ENCODE measurements at places on chromosomes 4 and X.

- DNase-seq: no peak
These were observed 640.7 kb downstream of the BCOR start for GRCh38 chrX:39456894-39457604.

- DNase-seq: peak; percentile 44
These were observed 667.6 kb downstream of the PCDH18 start for GRCh38 chr4:136864604-136865185.

- DNase-seq: no peak
These were observed 29.0 kb upstream of the MSANTD1 start for GRCh38 chr4:3219761-3220475.

DNA sequence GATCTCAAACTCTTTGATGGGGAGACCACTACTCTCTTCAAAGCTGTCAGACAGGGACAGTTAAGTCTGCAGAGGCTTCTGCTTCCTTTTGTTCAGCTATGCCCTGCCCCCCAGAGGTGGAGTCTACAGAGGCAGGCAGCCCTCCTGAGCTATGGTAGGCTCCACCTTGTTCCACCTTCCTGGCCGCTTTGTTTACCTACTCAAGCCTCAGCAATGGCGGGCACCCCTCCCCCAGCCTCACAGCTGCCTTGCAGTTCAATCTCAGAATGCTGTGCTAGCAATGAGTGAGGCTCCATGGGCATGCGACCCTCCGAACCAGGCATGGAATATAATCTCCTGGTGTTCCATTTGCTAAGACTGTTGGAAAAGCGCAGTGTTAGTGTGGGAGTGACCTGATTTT, 42.1 kb upstream of the UGT2B10 start:
- no peak for DNase-seq

DNA sequence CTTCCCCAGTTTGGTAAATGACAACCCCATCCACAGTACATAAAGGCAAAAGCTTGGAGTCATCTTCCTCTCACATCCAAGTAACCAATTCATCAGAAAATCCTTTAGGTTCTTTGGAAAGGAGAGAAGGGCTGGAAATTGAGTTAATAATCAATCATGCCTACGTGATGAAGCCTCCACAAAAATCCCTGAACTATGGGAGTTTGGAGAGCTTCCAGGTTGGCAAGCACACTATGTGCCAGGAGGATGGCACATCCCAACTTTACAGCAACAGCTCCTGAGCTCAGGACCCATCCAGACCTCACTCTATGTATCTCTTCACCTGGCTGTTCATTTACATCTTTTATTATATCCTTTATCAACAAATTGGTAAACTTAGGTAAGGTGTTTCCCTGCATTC, 98.9 kb downstream of the IQCM start:
- DNase-seq: no peak

DNA sequence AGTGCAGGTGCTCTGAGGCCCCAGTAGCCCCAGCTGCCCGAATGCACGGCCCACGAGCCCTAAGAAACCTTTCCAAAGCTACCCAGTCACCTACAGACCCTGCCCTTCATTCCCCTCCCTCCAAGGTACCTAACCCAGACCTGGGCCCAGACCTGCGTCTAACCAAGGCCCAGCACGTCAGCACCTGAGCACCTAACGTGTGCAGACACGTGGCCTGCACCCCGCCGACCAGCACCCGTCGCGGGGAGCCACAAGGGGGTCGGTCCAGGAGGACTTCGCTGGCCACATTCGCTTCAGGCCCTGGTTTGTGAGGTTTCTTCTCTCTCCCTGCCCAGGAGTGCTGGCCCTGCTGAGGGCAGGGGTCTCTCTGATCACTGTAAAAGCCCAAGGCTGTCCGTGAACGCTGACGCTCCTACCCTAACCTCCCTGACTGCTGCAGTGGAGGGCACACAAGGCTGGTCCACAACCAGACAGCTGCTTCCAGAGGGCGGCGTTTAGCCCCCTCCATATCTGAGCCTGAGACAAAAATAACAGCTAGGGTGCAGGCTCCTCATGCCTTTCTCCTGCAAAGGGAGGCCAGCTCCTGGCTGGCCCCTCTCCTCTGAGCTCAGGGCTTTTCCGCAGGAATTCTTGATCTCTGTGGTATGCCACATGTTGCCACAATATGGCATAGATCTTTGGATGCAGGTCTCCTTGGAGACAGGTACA, 31.8 kb downstream of the WDR1 start:
- no peak for DNase-seq

- DNase-seq: no peak
These were observed 21.3 kb downstream of the DIAPH2 start for GRCh38 chrX:96705905-96706304.

GRCh38 chr4:85029453-85029852, 63.0 kb upstream of the WDFY3 start:
- no peak for DNase-seq

Measured in foreskin fibroblast (primary cell).